ENCODE measurements at places on chromosomes 11 and 22. TPM values are rescaled to one million over a fixed set of nuclear protein-coding genes. Genes with fewer than 3 reads are reported as not detected.

- no peaks in the 10 kb centered on the region for H3K36me3 ChIP-seq
- H3K27me3 ChIP-seq, result peaks cover 7% of the 10 kb centered on the region
- H3K4me3 ChIP-seq, result no peak overlapping the region
- H3K27ac ChIP-seq, result no peak overlapping the region
- DNase-seq, result no peak
Observed at GRCh38 chr11:69138265-69138664, 17.5 kb upstream of the SMIM38 start.

DNA sequence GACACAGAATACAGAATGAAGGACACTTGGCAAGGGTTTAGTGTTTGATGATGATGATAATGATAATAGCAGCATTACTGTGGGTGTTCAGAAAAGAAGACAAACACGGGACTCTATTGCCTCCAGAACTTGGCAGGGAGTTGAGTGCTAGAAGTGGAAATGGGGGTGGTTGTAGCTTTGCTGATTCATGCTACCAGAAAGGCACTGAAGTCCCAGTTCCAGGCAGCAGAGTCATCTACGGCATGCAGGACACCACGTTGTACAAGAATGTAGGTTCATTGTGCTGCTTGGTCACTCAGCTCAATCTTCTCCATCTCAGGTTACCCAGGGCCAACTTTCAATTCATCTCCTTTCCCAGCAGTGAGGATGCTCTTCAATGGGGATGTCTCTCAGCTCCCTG, 115.7 kb downstream of the NTM start:
- no peaks in the 10 kb centered on the region for H3K27me3 ChIP-seq
- H3K36me3 ChIP-seq, result no peaks in the 10 kb centered on the region
- no peak overlapping the region for H3K27ac ChIP-seq

DNA sequence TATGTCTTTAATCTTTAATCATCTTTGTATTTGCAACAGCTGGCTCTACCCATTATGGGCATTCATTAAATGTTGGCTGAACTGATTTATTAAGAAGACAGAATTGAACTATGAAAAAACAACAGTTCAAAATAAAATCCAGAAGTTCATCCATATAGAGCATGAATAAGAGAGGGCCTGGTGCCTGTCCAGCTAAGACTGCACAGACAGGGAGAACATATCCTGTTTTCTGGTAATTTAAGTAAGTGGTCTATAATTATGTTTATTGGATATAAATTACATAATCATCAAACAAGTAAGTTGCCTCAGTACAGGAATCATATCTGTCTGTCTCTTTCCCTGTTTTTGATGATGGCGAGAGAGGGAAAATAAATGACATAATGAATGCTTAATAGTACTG, 137.2 kb downstream of the RBFOX2 start:
- H3K27me3 ChIP-seq, result no peaks in the 10 kb centered on the region
- DNase-seq, result no peak
- no peaks in the 10 kb centered on the region for H3K36me3 ChIP-seq

LRRC10B gene
- 2.6 TPM for polyA plus RNA-seq

DNA sequence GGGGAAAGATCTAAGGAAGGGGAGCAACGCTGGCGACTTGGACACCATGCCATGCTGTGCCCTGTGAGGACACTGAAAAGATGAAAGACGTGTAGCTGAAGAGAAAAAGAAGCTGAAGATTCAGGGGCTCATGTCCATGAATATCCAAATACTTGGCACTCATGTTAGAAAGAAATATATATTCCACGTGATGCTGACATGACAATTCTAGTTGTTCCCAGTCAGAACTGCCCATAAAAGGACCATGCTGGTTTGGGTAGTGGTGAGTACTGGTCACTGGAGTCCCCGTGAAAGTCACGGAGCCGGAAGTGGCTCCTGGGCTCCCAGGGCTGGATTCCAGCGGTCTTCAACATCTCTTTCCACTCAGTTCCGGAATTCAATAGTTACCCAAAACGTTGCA, 9.9 kb downstream of the MS4A15 start:
- no peaks in the 10 kb centered on the region for H3K4me1 ChIP-seq
- peaks cover 23% of the 10 kb centered on the region for H3K27me3 ChIP-seq
- no peak for DNase-seq
- no peak overlapping the region for H3K27ac ChIP-seq
- no peak overlapping the region for H3K4me3 ChIP-seq

Measured in adrenal gland (tissue), 19 donors.